ENCODE measurements at places on chromosomes 6 and 20.

GRCh38 chr20:13220904-13221297, at the start of gene ISM1:
Gene ISM1, plus strand, starts transcription at chr20:13221274. Its CDS starts 503 bp downstream, at chr20:13221777.
- peak; percentile 57 for DNase-seq

DNA sequence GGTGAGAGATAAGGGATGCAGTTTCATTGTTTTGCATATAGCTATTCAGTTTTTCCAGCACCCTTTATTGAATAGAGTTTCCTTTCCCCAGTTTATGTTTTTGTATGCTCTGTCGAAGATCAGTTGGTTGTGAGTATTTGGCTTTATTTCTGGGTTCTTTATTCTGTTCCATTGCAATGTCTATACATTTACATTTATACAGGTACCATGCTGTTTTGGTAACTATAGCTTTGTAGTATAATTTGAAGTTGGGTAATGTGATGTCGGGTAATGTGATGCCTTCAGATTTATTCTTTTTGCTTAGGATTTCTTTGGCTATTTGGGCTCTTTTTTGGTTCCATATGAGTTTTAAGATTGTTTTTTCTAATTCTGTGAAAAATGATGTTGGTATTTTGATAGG, 61.8 kb downstream of the NCOA7 start:
- DNase-seq: no peak

GRCh38 chr6:30020626-30021025, 40.4 kb upstream of the POLR1H start:
- no peak for DNase-seq

DNA sequence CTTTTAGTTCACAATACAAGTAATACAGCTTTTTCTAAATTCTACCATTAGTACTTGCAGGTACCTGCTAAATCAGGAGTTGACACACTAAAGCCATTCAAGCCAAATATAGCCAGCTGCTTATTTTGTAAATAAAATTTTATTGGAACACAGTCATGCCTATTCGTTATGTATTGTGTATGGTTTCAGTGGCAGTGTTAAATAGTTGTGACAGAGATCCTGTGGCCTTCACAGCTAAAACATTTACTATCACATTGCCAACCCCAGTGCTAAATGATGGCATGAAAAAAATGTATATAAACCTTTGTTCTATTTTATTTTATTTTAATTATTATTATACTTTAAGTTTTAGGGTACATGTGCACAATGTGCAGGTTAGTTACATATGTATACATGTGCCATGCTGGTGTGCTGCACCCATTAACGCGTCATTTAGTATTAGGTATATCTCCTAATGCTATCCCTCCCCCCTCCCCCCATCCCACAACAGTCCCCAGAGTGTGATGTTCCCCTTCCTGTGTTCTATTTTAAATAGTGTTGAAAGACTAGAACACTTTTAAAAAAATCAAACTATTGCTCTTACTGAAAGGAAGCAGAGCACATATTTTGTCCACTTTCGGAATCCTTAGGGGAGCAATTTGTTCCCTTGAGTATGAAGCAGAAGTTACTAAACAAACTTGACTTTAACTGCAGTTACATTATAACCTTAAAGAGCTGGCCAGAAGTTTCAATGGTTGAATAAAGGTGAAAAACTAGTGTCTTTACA, 115.7 kb downstream of the PRIM2 start:
- DNase-seq: no peak

- no peak for DNase-seq
These were observed 30.6 kb upstream of the CCDC167 start for GRCh38 chr6:37530297-37530696.
